ENCODE measurements at places on chromosomes 1 and 21.

DNA sequence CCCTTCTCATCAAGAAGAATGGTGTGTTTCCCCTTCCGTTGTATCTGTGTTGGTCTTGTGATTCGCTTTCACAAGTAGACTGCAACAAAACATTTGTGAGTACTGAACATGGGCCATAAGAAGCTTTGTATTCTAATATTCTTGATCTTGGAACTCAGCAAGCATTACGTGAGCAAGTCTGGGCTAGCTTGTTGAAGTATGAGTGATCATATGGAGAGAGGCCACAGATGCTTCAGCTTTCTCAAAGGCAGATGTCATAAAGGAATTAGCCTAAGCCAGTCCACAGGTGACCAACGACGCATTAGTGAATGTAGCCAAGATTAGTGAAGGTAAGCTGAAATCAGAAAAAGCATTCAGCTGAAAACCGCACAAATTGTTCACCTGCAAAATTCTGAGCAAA lies 609.6 kb upstream of the NEGR1 start:
- DNase-seq, result no peak

- no peak for DNase-seq
These were observed 81.8 kb downstream of the CDC7 start for GRCh38 chr1:91582431-91582921.

GRCh38 chr1:235648407-235648907 lies 1.1 kb downstream of the GNG4 start:
- DNase-seq, result no peak

DNA sequence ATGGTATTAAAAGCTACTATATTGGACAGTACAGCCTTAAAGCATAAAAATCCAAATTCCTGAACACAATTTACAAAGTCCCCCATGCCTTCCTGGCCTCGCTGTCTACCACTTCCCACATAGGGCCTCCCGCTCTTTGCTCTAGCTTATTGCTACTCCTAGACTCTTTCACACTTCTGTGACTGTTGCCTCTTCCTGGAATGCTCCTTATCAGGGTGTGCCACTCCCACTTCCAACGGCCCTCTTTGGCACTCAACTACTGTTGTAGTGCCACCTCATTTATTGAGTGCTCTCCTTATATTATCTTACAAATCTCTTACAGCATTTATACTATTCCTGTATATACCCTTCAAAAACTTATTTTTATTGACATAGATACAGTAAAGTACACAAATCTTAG lies 4.8 kb downstream of the SARS1 start:
- DNase-seq, result no peak

- DNase-seq, result no peak
These were observed 9.8 kb downstream of the PPFIA4 start for GRCh38 chr1:203036135-203036534.

DNA sequence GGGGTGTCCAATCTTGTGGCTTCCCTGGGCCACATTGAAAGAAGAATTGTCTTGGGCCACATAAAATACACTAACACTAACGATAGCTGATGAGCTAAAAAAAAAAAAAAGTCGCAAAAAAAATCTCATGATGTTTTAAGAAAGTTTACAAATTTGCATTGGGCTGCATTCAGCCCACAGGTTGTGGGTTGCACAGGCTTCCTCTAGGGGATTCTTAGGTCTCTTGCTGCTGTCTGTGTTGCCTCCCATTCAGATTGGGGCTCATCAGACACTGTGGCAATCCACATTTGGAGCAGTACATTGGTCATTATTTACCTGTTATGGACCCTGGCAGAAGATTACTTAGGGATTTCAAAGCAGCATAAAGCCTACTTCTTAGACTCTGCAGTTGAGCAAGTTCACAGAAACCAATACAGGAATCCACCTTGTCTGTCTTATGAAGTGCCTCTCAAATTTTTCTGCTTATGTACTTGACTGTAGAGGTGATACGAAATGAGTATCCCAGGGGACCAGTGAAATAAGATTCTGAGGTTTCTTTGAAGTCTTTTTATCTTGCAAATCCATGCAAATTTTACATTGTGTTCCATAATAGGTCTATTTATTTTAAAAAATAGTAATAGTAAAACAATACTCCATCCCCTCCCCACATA lies 205.5 kb downstream of the RPS6KC1 start:
- DNase-seq, result no peak

DNA sequence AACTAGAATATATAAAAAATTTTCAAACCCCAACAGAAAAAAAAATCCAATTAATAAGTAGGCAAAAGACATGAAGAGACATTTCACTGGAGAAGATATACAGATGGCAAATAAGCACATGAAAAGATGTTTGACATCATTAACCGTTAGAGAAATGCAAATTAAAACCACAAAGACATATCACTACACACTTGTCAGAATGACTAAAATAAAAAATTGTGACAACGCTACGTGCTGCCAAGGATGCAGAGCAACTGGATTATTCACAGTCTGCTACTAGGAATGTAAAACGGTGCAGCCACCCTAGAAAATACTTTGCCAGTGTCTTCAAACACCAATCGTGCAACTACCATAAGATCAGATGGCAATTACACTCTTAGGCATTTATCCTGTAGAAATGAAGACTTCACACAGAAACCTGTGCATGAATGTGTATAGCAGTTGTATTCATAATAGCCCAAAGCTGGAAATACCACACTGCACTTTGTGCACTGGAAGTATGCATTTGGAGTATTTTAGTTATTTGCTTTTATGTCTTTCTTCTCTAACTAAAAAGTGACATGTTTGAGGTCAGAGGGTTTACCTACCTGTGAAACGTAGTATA lies 75.3 kb upstream of the PALMD start:
- DNase-seq, result peak; percentile 69

DNA sequence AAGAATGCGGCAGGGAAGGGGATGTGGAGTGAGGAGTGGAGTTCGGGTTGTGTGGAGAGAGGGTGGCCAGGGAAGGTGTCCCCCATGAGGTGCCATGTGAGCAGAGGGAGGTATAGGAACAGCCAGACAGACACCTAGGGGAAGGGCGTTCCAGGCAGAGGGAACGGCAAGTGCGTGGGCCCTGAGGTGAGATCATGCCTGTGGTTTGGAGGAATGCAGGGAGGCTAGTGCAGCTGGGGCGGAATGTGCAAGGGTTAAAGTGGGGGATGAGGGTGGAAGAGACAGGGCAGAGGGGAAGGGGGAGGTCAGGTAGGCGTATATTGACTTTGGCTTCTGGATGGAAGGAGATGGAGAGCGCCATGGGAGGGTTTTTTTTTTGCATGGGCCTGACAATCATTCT lies 31.6 kb upstream of the PADI6 start:
- no peak for DNase-seq

DNA sequence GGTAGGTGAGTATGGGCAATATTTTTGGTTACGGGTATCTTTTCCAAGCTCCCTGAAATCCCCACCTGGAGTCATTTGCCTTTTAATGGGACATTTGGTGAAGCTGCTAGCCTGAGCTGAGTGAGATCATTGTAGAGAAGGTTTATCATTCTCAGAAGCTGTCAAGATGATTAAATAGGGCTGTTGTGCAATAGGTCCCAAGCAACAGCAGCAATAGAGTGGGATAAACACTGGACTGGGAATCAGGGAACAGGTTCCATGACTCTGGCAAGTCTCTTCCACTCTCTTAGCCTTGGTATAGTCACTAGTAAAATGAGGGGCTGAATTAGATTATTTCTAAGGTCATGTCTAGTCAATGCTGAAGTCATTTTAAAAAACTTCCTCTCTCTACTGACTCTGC lies 30.3 kb upstream of the FAM78B start:
- no peak for DNase-seq

DNA sequence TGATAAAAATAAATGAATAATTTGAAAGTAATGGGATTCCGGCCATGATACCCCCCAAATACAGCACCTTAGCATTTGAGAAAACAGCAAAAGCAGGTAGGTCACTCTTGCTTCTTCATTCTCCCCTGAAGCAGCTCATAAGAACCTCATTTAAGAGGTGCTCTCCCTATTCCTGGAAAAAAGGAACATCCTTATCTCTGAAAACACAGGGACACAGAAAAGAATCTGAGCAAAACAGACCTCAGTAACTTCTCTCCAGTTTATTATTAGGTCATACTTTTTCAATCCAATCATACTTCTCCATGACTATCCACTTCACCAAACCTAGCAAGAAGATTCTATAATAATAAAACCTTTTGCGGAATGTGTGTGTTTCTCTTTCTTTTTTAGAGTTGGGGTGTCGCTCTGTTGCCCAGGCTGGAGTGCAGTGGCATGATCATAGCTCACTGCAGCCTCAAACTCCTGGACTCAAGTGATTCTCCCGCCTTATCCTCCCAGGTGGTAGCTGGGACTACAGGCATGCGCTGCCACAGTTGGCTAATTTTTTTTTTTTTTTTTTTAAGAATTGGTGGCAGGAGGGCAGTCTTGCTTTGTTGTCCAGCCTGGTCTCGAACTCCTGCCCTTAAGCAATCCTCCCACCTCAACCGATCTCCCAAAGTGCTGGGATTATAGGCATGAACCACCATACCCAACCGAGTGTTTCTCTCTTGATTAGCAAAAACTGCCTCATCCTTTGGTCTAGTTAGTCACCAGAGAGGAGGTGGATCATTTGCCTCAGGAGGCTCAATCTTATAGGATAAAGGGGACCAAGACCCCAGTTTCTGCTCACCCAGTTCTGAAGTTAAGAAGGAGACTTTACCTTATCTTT lies 10.6 kb upstream of the TRIM33 start:
- DNase-seq, result no peak

DNA sequence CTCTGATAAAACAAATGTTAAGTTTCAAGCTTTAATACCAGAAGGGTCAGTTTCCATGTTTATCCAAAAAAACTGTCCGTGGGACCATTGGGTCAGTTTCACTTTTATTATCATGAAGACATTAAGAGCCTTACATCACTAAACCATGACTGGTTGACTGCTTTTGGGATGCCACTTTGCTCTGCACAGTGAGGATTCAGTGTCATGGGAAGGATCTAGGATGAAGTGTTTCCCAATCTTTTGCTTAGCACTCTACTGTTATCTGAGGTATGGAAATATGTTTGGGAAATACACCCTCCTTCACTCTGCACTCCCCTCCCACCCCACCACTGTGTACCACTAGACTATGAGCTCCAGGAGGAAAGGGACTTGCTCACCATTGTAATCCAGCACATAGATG lies 16.3 kb downstream of the RPS6KC1 start:
- no peak for DNase-seq

GRCh38 chr1:22275626-22276395 lies 132.9 kb upstream of the WNT4 start:
- peak; percentile 48 for DNase-seq

GRCh38 chr1:84582802-84583587 lies 8.8 kb upstream of the CTBS start:
- DNase-seq, result peak; percentile 41

DNA sequence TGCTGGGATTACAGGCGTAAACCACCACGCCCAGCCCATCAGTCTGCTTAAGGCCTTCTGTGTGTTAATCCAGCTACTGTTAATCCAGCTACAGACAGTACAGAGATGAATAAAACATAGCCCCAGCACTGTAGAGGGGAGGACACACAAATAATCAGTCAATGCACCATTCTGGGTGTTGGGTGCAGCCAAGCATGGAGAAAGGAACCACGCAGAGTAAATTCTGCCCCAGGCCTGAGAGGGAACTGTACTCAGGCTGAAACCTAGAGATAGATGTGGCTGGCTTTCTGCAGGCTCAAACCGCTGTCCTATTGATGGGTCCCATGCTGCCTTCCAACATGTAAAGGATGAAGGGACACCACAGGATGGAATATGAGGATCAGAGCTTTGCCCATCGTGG lies 136.8 kb upstream of the IGSF21 start:
- no peak for DNase-seq

- no peak for DNase-seq
These were observed 3.8 kb upstream of the ZBTB21 start for GRCh38 chr21:42013931-42014330.

GRCh38 chr1:177008653-177009052 lies 155.9 kb downstream of the ASTN1 start:
- DNase-seq, result no peak

DNA sequence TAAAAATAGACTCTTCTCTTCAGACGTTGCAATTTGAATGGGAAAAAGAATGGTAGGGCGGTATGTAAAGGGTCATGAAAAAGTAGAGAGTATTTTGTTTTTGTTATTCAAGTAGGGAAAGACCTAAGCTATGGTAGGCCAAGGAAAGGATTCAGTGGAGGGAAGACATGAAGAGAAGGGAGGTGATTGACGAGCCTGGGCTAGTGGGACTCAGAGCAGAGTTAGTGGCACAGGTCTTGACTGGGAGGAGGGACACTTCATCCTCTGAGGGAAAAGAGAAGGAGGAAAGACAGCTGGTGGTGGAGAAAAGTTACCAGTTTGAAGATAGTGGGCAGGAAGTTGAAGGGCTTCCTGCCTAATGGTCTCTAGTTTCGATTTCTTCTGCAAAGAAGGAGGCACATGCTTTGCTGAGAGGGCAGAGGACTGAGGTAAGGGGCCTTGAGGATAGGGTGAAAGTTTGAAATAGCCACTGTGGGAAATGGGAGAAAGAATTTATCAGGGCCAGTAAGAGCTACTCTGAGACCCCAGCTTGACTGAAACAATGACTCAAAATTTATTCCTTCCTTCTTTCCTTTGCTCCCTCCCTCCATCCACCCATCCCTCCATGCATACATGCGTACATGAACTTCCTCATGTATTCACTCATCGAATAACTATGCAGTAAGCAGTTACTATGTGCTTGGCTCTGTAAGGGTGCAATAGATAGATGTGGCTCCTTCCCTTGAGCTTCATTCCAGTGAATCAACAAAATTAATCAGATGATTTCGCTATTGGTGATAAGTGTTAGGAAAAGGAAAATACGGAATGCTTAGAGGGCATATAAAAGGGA lies 4.2 kb downstream of the CD48 start:
- DNase-seq, result peak; percentile 78

DNA sequence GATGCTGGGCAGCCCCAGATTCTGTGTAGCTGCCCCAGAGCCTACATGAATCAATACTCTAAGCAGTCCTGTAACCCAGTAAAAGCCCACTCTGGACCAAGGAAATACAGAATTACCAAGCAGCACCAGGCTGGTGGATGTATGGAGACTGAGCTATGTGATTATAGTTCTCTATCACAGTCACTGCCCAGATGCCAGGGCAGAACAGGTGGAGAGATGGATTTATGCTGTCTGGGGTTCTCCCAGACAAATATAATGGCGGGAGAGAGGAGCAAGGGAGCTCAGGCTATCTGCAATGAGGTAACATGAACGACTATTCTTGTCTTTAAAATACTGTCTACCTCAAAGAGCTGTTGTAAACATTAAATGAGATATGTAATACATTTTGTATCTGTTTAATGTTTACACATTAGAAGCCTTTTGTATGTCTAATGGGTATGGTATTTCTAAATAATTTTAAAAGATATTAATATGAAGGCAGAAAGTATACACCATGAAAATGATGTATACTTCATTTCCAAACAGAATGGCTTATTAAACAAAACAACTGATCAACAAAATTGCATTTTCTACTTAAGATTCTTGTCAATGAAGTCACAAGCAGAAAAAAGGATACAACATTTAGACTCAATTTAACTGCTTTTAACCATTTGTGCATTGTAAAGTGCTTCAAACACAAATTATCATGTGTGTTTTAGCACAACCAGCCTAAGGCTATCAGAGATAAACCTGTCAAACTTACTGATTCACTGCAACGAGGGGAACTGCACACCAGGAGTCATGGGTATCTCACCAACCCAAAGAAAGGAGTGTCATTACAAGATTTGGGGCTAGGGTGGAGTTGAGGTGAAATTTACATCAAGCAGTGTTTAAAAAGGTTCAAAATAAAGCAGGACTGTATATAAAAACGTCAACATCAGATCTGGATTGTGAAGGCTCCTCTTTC lies 3.0 kb downstream of the SDE2 start:
- peak; percentile 30 for DNase-seq
